ENCODE measurements at places on chromosomes 5 and 9.
A peak's percentile ranks its signal among the peaks of the same experiment; 100 is the strongest.

DNA sequence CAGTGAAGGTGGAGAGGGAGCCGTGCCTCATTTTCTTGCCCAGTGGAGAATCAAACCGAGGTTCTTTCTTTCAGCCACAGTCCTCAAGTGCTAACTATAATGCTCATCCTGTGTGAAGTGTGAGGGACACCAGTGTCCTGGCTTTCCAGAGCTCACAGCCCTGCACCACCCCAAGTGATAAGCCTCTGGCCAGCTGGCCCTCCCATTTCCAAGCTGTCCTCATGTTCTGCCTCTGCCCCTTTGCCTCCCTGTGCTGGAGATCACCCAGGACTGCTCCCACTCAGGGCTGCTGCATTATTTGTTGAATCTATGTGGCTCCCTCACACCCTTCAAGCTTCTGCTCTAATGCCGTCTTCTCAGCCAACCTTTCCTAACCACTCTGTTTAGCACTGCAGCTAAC is 224.5 kb upstream of the TUT7 start:
- no peak for DNase-seq

DNA sequence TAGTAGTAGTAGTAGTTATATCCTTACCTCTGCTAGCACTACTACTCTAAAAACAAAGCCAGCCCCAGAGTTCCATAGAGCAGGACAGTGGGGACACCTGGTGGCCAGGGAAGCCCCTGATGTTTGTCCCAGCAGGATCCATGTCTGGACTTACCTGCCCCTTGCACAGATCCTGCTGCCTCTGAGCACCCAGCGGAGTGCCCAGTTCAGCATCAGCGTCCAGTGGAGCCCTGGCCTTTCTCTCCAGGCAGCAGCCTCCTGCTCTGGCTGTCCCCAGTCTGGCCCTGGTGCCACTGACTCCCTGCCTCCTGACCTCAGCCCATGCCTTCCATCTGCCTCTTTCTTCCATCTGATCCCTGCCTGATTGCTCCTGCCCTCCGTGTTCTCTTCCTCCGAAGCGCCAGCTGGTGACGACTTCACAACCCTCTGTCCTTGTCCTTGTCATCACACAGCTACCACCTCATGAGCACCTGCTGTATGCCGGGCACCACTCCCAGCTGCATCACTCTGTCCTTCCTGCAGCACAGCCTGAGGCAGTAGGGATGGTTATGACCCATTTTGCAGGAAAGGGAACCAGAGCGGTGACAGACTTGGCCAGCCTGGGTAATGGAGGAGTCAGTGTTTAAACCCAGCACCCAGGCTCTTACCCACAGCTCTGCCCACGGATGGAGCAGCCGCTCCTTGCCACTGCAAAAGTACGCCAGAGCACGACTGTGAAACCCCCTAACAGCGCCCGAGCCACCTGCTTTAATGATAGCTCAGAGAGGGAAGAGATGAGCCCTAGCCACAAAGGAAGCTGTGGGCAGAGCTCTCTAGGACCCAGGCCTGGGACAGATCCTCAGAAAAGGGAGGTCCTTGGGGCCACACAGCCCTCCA is 11.5 kb downstream of the SARDH start:
- DNase-seq: peak; percentile 67

GRCh38 chr5:30991462-30991861 is 202.0 kb upstream of the CDH6 start:
- no peak for DNase-seq

GRCh38 chr5:143409926-143410325 is 6.4 kb upstream of the NR3C1 start:
- no peak for DNase-seq

GRCh38 chr5:32123058-32123805 is 50.9 kb downstream of the GOLPH3 start:
- DNase-seq: no peak

DNA sequence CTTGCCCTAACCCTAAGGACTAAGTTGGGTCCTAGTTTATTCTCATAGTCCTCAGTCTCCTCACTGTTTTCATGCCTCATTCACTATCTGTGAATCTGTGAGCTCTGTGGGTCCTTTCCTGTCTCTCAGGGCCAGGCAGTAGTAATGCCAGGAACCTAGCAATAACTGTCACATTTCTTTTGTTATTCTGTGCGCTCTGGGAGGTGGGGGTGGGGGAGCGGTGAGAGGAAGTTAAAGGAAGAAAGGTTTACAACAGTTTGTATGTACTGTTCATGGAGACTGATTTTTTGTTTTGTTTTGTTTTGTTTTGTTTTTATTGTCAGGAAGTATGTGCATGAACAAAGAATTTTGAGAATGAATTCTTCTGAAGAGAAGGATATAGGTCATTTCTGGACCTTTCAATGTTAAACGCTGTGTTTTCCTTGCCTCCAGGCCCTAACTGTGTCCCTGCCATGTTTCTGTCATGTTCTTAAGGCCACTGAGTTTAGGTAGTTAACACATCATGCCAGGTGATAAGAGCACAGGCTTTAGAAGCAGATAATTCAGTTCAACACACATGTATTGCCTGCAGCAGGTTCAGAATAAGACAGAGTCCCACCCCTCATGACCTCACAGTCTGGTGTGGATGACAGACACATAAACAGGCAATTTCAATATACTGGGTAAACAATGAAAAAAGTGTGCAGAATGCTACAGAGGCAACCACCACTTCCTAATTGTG is 13.3 kb upstream of the FEM1C start:
- no peak for DNase-seq

GRCh38 chr9:113998525-113999255 is 79.4 kb downstream of the AMBP start:
- no peak for DNase-seq

Measured in NCI-H345 (cell line).